Left kidney (tissue), 8 donors: ENCODE measurements at places on chromosomes 3 and 15. TPM values are rescaled to one million over a fixed set of nuclear protein-coding genes. Genes with fewer than 3 reads are reported as not detected.

Gene BRPF1
- 17.9 TPM for polyA plus RNA-seq

Gene CP
- polyA plus RNA-seq, result 0.70 TPM

Gene MUSTN1
- 0.38 TPM for polyA plus RNA-seq

Gene SLC9A9
- 5.9 TPM for polyA plus RNA-seq

Gene CLDN16
- 35.6 TPM for polyA plus RNA-seq

Gene CPLX3
- not detected for polyA plus RNA-seq

Gene CSPG4
- polyA plus RNA-seq, result 6.4 TPM

Gene LSAMP
- polyA plus RNA-seq, result 14.2 TPM

Gene ECE2
- not detected for polyA plus RNA-seq

Gene FAM98B
- 86.9 TPM for polyA plus RNA-seq

Gene FOXB1
- polyA plus RNA-seq, result not detected

Gene CIB1
- 49.4 TPM for polyA plus RNA-seq

Gene MRPL3
- polyA plus RNA-seq, result 121 TPM

Gene SLC6A6
- 24.6 TPM for polyA plus RNA-seq

Gene SLMAP
- 59.4 TPM for polyA plus RNA-seq

Gene RAB43
- 4.0 TPM for polyA plus RNA-seq

Gene ITPKA
- 0.52 TPM for polyA plus RNA-seq

Gene CCRL2
- 1.2 TPM for polyA plus RNA-seq

Gene IGSF10
- 3.5 TPM for polyA plus RNA-seq

Gene RGMA
- 7.9 TPM for polyA plus RNA-seq

Gene NANOGP8
- polyA plus RNA-seq, result 0.76 TPM

Gene RASGRF1
- 0.48 TPM for polyA plus RNA-seq

Gene DNAH12
- polyA plus RNA-seq, result 3.0 TPM

Gene GOLGA6D
- 0.57 TPM for polyA plus RNA-seq

Gene IQCH
- 10.0 TPM for polyA plus RNA-seq

Gene CD80
- 0.20 TPM for polyA plus RNA-seq

Gene TGM5
- polyA plus RNA-seq, result not detected

Gene SLC22A13
- polyA plus RNA-seq, result 4.4 TPM

Gene LTK
- polyA plus RNA-seq, result 1.7 TPM

Gene TTLL13
- 0.45 TPM for polyA plus RNA-seq

Gene PSTPIP1
- polyA plus RNA-seq, result 1.4 TPM

Gene PLSCR5
- polyA plus RNA-seq, result not detected

Gene GATA2
- polyA plus RNA-seq, result 32.1 TPM

Gene PLA2G4B
- 16.4 TPM for polyA plus RNA-seq

Gene FAM107A
- polyA plus RNA-seq, result 4.2 TPM
